Germinal center (tissue), 1 donor: ENCODE measurements at places on chromosomes 4 and X.

DNA sequence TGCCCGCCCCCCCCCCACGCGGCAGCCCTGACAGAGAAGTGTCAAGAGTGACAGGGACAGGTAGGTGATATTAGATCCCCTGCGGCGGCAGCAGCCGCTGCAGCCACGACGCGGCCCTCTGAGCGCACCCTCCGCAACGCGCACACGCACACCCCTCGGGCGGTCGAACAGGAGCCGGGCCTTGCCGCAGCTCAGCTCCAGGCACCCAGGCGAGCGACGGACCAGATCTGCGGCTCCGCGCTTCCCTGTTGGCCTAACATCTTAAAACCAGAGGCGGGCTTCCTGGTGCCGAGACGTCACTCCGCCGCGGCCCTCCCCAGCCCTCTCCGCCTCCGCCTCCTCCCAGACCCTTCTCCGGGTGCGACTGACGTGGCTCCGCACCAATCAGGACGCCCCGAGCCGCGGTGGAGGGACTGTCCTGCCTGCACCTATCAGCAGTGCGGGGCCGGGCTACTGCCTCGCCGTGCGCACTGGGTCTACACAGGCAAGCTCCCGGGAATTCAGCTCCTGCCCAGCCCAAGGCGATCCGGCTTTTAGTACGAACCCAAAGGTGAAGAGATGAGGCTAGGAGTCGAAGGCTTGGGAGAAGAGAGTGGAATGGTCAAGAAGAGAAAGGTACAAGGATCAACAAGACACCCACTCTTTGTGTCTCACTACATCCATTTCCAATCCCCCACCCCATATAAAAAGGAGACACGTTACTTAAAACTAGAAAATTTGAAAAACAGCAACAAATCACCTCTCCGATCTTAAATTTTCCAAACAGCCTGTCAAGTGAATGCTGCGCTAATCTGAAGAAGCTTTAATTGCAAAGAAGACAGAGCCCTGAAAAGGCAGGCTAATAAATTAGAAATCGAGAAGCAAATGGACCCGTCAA lies at the start of gene PITX2:
PITX2 (minus strand) TSS at position 237 of the 877 bp plus-strand sequence. CDS start 617 bp downstream, outside the sequence.
- peak; percentile 89 for DNase-seq

- no peak for DNase-seq
Measured at GRCh38 chrX:38880296-38880854, 79.1 kb downstream of the MID1IP1 start.

DNA sequence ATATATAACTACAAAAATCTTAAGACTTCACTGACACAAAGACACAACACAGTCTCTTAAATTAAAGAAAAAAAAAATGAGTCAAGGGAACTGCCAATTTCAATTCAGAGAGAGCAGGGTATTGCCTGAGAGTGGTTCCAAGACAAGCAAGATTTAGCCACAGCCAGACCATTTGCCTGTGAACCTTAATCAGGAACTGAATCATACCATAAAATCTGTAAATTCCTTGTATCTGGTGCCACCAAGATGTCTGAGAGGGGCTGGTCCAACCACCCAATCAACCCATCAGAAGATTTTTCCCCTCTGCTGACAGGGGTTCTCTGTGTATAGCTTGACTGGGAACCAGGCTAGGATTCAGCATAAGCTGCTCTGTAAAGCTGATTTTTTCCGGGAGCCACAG lies 159.2 kb downstream of the CPEB2 start:
- DNase-seq: no peak

DNA sequence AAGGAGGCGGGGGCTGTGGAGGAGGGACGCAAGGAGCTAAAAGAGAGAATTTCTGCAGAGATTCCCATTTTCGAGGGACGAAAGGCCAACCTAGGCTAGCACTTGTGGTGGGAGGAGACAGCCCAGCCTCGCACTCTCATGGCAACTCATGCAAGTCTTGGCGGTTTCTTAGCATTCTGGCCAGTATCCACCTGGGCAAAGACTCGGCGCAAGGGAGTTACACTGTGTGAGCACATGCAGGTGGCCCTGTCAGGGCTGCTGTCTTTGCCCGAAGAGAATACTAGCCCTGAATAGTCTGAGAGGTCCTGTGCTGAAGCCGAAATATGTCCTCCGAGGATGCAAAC lies 15.5 kb downstream of the MCF2 start:
- no peak for DNase-seq

DNA sequence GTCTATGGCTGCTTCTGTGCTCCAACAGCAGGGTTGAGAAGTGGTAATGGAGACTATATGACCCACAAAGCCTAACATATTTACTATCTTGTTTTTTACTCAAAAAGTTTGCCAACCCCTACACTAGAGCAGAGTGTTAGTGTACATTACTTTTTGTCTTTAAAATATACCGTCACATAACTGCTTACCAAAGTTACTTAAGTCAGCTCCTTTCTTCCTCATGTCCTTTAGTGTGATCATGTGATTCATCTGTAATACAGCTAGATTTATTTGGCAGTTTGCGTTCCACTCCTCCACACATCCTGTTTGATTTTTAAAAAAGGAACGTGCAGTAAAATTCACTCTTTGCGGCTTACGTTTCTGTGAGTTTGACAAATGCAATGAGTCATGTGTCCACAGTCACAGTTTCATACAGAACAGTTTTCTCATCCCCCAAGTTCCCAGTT lies 162.4 kb upstream of the GPRIN3 start:
- DNase-seq: peak; percentile 6

GRCh38 chrX:37854748-37855147 lies 7.4 kb upstream of the DYNLT3 start:
- DNase-seq: no peak

GRCh38 chrX:41716222-41716621 lies 7.8 kb upstream of the GPR82 start:
- DNase-seq: no peak

- no peak for DNase-seq
Measured at GRCh38 chr4:100391086-100391485, 126.7 kb downstream of the EMCN start.

DNA sequence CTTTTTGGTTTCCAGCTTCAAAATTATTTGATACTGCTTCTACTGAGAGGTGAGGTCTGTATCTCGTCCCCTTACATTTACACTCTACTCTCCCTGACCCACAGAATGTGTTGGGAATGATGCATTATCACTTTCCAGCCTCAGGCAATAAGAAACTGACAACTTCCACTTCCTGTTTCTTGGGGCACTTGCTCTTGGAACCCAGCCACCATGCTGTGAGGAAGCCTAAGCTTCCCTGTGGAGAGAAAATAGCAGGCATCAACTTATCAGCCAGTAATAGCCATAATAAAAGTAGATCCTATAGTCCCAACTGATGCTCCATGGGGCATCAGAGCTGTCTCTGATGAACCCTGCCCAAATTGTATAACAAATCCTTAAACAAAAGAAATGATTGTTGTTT lies 32.6 kb downstream of the RELL1 start:
- no peak for DNase-seq

DNA sequence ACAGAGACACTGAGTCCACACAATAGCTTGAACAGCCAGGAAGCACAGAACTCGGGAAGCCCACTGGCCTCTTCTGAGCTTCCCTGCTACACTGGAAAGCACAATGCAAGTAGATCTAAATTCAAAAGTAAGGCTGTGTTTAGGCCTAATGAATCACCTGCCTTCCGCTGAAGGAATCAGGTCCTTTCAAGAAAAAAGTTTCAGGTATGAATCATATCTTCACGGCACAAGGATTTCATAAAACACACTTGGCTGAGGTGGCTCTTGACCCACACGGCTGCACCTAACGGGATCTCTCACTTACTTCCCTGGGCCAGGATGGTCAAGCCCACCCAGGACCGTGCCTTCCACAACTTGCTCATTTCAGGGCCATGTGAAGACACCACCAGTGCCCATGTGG lies 59.3 kb downstream of the IRF2 start:
- no peak for DNase-seq

GRCh38 chrX:368811-369562 lies 17.7 kb downstream of the PPP2R3B start:
- no peak for DNase-seq

DNA sequence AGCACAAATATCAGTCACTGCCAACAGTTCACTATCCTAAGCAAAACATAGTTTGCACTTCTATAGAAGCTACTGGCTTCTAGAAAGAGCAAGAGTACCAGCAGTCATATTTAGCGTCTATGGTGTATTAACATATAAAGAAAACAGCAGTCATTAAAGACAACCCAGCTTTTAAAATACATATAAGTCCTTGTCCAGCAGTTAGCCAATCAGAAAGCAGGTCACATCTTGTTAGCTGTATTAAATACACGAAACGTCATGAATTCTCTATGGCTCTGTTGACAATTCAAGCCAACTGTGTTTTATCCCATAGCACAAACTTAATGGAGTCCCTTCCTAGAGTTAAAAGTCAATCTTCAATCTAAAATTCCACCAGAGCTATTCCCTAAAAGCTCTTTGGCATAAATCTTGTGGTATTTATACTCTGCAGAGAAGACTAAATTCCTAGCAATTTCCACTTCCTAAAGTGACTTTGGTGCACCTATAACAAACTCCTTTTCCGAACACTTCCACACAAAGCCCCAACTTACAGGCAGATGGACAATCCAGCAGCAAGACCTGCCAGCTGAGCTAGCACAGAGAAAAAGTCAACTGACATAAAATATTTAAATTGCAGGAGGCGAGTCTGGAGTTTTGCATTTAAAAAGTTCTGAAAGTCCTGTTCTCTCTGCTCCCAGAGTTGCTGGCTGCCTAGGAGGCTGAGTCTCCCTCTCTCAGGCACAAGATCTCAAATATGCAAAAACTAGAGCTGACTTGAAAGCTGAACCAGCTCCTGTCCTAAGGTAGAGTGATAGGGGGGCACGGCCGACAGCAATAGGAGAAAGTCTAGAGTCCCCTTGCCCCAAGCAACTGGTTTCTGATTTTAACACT lies 1.3 kb downstream of the LDB2 start:
- DNase-seq: no peak

- no peak for DNase-seq
Measured at GRCh38 chr4:125390126-125390525, 75.4 kb downstream of the FAT4 start.

DNA sequence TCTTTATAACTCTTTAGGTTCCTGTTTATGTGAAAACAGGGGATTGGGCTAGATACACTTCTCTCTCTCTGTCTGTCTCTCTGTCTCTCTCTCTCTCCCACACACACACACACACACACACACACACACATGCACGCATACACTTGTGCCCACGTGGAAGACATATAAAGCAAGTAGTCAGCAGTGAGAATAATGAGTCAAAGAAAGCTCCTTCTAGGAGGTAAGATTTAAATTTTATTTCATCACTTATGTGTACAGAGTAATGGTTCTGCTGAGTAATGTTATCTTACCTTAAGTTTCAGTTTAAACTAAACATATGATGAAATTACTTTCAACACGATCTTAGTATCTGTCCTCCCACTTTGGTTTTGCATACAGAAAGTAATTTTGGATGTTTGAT lies 243.0 kb upstream of the TEX13A start:
- no peak for DNase-seq

DNA sequence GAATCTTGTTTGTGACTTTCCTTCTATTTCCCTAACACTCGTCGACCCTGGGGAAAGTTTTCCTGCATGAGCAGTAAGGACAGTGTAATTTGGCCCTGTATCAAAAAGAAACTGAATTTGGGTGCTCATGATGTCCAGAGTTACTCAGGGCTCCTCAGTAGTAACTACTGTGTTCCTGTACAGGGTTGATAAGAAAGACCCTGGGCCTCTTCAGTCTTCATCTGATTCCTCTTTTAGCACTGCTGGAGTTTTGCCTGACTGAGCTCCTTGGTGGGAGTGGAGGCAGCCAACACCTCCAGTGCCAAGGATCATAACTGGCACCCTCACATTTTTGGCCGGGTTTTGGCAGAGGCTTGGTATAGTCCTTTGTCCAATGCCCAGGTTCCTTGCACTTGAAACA lies 7.1 kb upstream of the AREG start:
- no peak for DNase-seq

- DNase-seq: no peak
Measured at GRCh38 chr4:175970072-175970471, 95.6 kb upstream of the WDR17 start.

DNA sequence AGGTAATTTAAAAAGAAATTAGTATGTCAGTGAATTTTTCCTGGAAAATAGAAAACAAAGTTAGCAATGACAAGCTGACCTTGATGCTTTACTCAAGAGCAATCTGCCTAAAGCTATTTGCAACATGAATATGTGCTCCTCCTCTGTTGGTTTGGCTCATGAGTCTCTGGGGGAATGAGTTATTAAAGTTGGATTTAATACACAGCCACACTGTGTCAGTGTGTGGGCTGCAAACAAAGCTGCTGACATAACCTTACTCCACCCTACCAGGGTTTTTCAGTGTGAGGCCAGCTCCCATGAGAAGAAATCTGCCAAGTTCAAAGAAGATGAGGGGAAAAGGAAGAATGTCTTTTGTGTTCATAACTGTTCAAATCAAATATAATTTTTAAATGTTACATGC lies 280.5 kb downstream of the TLL1 start:
- DNase-seq: no peak

DNA sequence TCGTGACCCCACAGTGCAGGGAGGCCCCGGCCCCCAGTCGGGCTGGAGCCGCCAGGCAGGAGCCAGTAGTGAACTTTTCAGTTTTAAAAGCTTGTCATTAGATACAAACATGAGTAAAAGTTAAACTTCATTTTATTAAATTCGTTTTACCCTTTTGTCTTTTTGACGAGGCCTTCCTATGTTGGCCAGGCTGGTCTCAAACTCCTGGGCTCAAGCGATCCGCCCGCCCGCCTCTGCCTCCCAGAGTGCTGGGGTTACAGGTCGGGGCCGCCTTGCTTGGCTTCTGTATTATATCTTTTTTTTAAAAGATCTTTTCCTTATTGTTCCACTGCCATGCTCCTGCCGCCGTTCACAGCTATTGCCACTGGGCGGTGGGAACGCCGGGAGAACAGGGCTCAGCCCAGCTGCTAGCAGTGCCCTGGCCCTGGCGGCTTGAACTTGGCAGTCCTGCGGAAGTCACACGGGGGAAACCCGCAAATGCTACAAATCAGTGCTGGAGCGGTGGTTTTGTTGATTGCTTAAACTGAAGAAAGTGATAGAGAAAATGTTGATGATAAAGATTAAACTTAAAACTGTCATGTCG lies 968 bp upstream of the NELFA start:
- DNase-seq: peak; percentile 71

GRCh38 chr4:147638942-147639341 lies 21.7 kb downstream of the TMEM184C start:
- no peak for DNase-seq

- no peak for DNase-seq
Measured at GRCh38 chrX:48595929-48596328, 1.4 kb upstream of the WDR13 start.

GRCh38 chr4:6226506-6226905 lies 26.2 kb upstream of the JAKMIP1 start:
- no peak for DNase-seq

DNA sequence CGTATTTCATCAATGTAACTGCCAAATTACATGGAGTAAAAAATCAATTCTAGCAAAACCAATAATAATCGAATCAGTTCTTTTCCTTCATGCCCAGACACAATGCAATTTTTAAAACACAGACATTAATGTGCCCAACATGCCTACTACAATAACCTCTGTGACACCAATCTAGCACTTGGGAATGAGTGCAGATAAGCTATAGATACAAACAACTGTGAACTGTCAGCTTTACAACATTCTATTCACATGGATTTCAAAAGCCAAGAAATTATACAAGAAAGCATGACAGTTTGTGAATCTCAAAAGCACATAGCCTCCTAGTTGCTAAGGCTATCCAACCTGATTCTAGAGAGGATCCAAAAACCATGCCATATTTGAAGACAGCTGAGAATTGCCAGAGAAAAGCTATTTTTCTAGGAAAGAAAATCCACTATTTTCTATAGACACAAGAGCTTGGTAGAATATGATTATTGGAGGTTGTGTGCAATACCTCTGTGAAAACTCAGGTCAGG lies 80.6 kb downstream of the COMMD8 start:
- DNase-seq: no peak
